ENCODE measurements at places on chromosomes 3 and 15. TPM values are rescaled to one million over a fixed set of nuclear protein-coding genes. Genes with fewer than 3 reads are reported as not detected.

- no peak for DNase-seq
Observed at GRCh38 chr3:69178838-69179739, 56.7 kb upstream of the LMOD3 start.

DNA sequence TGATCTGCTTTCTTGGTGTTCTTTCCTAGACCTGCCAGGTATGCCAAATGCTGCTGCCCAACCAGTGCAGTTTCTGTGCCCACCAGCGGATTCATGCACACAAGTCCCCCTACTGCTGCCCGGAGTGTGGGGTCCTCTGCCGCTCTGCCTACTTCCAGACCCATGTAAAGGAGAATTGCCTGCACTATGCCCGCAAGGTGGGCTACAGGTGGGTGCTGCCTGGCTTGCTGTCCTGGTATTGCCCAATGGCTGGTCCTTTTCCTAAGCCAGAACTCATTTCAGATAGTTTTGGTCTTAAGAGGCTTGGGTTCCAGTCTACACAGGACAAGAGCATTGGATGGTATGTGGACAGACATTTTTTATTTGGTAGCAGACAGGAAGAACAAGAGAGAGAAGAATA is 26.5 kb upstream of the ALPK3 start:
- DNase-seq = no peak

The ZNF620 gene
- total RNA-seq = 0.57 TPM

- no peak for DNase-seq
Observed at GRCh38 chr3:109355625-109356441, 18.5 kb upstream of the DPPA4 start.

DNA sequence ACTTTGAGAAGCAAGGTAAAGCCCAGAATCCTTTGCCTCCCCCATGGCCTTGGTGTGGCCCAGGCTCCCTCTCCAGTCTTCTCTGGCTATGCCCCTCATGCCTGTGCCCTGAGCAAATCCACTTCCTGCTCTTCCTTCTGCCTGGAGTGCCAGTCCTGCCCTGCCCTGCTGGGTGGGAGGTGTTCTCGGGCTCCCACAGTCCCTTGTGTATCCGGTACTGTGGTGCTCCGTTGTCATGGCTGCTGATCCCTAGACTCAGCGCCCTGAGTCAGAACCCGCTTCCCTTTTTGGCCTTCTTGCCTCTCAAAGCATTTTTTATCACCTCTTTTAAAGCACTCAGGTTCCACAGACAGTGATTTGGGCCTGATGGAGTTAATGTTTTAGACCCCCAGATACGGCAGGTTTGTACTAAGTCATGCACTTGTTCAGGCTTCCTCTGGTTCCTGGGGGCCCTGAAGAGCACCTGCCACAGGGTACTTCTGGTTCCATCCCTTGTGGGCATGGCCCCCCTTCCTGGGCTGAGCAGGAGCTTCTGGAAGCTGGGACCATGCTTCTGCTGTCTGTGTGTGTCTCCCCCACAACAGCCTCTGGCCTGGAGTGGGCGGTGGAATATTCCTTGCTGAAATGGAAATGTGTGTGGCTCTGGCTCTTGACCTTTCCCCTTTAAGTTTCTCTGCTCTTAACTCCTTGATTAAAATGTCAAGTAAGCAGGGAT is 29.6 kb upstream of the ADAMTS7 start:
- peak; percentile 8 for DNase-seq

GRCh38 chr15:90165157-90165556 is 36.0 kb upstream of the SEMA4B start:
- DNase-seq = no peak

DNA sequence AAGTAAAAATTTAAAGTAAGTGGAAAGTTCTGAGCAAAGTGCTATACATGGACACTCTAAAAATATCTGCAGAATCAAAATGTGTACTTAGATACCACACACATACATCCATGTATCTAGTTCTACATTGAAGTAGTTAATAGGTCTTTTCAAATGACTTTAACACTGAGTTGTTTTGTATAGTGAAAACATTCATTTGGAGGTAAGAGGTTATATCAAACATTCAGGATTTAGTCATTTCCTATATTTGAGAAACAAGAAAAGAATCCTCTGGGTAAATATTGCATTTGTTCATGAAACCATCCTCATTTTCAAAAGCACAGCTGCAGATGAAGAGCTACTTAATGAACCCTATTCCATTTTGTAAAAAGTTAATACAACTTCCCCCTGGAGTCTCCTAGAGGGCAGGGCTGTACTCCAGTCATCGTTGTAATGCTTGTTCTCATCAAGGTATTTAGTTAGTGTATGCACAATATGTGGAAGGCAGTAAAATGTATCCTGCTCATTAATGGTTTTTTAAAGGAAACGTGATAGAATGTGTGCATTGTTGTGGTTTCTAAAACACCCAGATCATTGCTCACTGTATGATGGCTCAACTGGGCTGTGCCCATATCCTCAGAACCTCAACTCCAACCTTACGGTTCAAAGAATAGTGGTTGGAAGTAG is 26.2 kb downstream of the ARPP21 start:
- DNase-seq = no peak

The RAB27A gene
- total RNA-seq = 9.6 TPM

DNA sequence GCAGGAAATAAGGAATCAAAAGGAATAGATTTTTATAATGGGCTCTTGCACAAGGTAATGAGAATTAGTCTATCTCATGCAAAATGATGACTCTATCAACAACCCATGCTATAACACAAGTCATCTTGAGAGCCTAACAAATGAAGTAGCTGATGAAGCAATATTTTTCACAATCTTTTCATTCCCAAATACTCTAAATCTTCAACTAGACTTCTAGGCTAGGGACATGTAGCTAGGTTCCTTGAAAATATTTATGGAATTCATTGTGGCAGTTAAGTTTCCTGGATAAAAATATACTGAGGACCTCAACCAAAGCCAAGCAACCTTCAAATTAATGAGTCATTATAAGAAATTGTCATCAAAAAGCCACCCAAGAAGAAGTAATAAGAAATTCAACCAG is 55.4 kb downstream of the DCBLD2 start:
- peak; percentile 47 for DNase-seq

- DNase-seq = no peak
Observed at GRCh38 chr3:58484045-58484721, 7.7 kb upstream of the KCTD6 start.

DNA sequence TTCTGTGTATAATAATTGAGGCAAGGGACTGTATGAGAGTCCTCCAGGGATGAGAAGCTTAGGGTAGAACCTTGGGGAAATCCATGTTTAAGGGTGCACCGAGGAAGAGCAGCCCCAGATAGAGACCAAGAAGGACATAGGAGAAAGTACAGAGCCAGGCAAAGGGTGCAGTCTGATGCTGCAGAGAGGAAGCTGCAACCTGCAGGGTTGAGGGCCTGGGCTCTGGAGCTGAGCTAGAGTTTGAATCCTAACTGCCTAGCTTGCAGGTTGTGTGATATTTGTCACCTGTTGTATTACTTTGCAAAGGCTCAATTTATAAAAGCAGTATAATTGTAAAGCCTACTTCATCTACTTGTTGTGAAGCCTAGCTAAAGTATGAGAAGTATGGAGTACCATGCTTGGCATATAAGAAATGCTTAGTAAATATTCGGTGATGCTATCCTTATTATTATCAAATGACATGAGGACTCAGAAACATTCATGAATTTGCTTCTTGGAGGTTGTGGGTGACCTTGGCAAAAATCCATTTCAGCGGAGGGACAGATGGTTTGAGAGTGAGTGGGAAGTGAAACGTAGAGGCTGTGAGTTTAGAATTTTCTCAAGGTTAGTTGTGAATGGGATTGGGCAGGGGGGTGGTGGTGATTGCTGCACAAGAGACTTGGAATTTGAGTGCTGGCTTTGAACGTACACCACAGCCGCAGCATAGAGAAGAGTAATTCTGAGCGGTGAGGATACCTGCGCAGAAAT is 43.8 kb downstream of the PLCL2 start:
- no peak for DNase-seq

GRCh38 chr3:125116311-125117080 is 60.7 kb upstream of the HEG1 start:
- peak; percentile 85 for DNase-seq

DNA sequence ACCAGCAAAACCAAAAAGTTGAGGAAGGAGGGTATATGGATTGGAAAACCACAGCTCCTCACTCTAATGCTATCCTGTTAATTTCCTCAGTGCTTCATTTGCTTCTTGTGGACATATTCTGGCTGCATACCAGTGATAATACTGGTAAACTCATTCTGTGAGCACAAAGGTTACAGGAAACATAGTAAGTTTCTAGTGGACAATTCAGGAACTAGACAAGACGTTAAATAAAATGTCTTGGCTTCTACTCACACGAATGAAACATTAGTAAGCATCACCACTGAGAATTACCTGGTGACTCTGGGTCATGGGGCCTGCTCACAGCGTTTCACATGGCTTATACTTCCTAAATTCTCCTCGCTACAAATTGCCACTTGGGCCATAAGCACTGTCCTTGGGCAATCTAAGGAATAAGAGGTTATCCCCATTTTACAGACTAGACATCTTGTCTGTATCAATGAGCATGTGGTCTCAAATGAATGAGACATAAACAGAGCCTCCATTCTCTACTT is 20.1 kb upstream of the PPIB start:
- DNase-seq = no peak

The LRRC31 gene
- not detected for total RNA-seq

DNA sequence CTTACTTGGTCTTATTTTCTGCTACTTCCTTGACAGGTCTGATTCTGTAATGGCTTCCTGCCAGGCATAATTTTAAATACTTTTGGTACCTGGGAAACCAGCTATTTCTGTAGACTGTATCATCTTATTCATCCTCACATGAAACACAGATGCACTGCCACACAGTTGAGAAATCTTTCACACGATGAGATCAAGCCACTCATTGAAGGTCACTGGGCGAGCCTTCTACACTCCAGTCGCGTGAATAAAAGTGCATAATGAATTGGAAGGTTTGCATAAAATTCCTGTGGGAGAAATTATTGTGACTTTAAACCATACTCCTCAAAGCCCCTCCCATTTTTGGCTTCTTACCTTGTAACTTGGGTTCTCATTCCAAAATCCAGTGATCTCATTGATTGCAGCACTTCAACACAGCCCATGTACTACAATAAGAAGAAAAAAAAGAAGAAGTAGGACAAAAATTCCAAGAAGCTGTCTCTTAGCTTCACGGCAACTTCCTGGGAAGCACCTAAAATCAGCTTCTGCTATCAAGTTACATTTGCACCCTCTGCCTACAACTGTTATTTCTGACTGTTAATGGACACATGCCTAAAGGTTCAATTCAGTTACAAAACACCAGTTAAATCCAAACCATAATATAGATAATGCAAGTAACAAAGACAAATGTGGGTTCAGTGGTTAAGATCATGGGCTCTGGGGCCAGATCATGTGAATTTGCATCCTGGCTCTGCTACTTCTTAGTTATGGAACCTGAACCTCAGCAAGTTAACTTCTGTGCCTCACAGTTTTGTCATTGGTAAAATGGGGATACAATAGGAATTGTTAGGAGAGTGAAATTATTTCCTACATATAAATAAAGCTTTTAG is 39.0 kb downstream of the SHC4 start:
- no peak for DNase-seq

DNA sequence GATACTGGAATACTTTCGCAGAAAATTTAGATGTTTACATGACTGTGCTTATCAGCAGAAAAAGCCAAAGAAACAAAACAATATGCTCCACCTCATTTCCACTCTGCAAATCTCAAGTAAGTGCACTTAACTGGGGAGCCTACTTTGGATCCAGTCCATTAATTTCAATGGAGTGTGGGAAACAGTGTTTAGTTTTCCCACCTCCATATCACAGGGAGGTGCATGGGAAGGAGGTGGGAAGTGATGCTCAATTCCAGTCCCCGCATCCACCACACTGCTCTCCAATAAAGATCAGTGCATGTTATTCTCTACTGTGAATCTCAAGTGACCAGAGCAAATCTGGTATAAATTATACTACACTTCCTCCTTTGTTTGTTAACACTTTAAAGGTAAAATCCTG is 2.9 kb downstream of the NEDD4 start:
- DNase-seq = no peak

GRCh38 chr3:43612419-43612818 is 9.4 kb downstream of the ANO10 start:
- no peak for DNase-seq

DNA sequence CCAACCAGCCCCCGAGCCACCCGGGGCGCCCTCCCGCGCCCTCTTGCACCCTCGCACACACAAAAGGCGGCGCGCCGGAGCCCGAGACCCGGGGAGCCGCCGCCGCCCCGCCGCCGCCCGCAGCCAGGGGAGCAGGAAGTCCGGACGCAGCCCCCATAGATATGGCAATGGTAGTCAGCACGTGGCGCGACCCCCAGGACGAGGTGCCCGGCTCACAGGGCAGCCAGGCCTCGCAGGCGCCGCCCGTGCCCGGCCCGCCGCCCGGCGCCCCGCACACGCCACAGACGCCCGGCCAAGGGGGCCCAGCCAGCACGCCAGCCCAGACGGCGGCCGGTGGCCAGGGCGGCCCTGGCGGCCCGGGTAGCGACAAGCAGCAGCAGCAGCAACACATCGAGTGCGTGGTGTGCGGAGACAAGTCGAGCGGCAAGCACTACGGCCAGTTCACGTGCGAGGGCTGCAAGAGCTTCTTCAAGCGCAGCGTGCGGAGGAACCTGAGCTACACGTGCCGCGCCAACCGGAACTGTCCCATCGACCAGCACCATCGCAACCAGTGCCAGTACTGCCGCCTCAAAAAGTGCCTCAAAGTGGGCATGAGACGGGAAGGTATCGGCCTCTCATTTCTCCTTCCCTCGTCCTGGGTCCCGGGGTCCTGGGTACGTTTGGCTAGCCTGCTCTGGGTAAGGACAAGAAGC is 1.6 kb downstream of the NR2F2 start:
- no peak for DNase-seq

DNA sequence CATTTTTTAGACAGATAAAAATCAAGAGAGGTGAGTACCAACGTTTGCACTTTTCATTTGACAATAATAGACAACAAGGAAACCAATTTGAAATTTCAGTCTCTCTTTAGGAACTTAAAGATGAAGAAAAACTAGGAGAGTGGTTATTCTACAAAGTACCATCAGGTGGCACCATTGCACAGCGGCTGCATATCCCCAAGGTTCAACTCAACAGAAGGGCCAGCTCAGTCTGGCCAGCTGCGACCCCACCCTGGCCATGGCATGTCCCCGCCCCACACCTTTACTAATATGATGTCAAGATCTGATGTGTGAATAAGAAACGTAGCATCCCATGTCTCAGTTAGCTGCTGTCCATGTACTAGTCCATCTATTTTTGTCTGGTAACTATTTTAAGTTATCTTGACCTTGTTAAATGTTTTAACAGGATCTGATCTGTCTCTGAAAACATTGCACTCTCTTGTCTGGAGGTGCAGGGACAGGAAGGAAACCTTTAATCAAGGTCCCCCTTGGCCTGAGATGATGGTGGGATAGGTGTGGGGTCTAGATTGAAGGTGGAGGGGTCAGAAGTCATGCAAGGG is 35.5 kb upstream of the CGNL1 start:
- peak; percentile 11 for DNase-seq

- no peak for DNase-seq
Observed at GRCh38 chr15:95919460-95919859, 411.0 kb upstream of the NR2F2 start.

The WDR93 gene
- total RNA-seq = 0.21 TPM

The PP2D1 gene
- not detected for total RNA-seq

- no peak for DNase-seq
Observed at GRCh38 chr3:107916171-107916570, 174.7 kb downstream of the CD47 start.

The FGF12 gene
- total RNA-seq = 0.10 TPM

- peak; percentile 100 for DNase-seq
Observed at GRCh38 chr3:101676765-101677435, at the start of gene ZBTB11. ZBTB11 (minus strand) TSS chr3:101677132; CDS start chr3:101676914, 218 bp downstream.
